T-helper 17 cell (primary cell): ENCODE measurements at places on chromosomes 1 and 21.

DNA sequence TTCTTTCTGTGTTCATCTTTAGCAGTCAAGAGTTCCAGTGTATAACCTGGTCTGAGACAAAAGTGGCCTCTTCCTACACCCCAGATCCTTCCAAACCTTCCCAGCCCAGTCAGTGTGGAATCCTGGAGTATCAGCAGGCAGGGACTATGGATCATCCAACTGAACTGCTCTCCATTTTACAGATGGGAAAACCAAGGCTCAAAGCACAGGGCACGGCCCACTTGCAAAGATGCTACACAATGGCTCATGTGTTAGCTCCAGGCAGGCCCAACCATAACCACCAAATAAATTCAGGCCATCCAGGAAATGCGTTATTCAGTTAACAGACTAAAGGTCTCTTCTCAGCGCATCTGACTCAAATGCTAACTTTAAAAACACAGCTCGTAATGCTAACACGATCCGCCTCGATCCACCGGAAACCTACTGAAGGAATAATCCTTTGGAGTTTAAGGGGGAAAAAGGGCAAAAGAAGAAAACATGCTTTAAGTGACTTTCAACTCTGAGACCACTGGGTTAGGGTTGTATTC lies 7.1 kb downstream of the GLIS1 start:
- no peak for DNase-seq

GRCh38 chr1:180156201-180156600 lies 1.5 kb downstream of the QSOX1 start:
- DNase-seq, result no peak

- no peak for DNase-seq
Observed at GRCh38 chr1:180930687-180931086, 18.0 kb downstream of the KIAA1614 start.

DNA sequence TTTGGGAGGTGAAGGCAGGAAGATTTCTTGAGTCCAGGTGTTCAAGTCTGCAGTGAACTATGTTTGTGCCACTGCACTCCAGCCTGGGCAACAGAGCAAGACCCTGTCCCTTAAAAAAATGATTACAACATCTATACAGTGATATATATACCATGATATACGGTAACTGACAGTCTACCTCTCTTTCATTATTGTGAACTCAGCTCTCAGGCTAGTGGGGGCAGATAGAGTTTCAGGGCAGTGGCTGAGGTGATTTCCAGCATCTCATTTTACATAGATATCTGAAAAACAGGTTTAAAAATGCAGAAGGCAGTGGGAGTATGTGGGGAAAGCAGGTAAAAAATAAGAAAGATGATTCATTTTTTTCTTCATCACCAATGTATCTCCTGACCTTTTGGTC lies 8.1 kb upstream of the NTNG1 start:
- no peak for DNase-seq

DNA sequence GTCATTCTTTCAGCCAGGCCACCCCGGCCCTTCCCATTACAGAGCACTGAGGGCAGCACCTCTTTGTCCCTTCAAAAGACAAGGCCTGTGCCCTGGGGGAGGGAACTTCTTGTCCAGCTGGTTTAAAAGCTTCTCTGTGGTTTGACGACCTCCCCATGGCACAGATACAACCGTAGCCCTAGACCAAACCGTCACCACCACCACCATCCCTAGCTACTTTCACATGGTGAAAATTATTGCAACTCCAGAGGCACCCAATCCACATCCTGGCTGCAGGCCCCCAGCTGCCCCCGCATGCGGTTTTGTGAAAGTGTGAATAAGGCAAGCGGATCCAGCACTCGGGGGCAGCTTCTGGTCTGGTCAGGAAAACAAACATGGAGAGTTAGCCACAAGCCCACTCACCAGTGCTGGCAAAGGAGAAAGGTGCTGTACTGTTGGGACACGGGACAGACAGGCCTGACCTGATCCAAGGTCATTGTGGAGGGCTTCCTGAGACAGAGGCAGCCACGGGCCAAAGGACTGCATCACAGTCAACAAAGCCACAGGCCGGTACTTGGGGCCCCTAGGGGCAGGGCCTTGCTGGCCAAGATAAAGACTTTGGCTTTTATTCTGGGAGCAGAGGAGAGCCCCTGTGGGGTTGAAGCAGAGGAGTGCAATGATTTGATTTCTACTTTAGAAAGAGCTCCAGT lies 31.2 kb downstream of the CDCA8 start:
- DNase-seq, result no peak

- DNase-seq, result no peak
Observed at GRCh38 chr1:8257621-8258020, 60.3 kb upstream of the SLC45A1 start.

GRCh38 chr1:182650678-182651338 lies 33.6 kb downstream of the RGS8 start:
- DNase-seq, result no peak

- no peak for DNase-seq
Observed at GRCh38 chr1:192904438-192904895, 95.6 kb downstream of the RGS2 start.

- no peak for DNase-seq
Observed at GRCh38 chr1:21574466-21575151, 65.4 kb downstream of the ALPL start.

- DNase-seq, result no peak
Observed at GRCh38 chr1:86448670-86449069, 20.1 kb upstream of the CLCA1 start.

- no peak for DNase-seq
Observed at GRCh38 chr1:94236630-94237290, 624 bp downstream of the ARHGAP29 start.

DNA sequence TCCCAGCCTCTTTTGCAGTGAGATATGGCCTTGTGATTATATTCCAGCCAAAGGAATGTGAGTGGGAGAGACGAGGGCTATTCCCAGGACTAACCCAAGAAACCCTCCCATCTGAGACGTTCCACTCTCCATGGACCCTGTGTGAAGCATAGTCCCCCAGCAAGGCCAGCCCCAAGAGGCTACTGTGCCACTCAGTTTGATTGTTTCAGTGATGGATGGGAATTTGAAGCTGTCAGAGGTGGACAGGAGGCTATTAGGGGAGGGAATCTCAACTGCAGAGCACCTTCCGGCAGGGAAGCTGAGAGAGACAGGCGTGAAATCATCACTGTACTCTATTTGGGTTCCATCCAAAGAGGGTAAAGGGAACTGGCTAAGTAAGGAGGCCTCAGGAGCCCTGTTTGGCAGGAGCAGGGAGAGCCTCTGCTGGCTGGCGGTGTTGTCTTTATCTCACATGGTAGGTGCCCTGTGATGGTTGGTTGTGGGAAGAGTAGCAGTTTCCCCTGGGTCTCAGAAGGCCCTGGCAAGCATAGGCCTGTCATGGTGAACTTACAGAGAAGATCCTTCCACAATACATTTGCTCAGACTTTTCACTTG lies 3.4 kb upstream of the TEX35 start:
- no peak for DNase-seq

DNA sequence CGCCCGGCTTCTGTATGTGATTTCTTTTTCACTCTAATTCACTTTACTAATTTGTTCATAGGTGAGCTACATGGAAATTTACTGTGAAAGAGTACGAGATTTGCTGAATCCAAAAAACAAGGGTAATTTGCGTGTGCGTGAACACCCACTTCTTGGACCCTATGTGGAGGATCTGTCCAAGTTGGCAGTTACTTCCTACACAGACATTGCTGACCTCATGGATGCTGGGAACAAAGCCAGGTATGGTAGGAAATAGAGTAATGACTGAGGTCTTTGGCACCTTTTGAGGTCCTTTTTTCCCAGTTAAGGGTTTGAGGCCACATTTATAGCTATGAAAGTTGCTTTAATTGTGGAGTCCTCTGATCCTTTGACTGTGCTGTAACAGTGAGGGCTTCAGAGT lies 56.9 kb downstream of the KIF1B start:
- DNase-seq, result no peak

GRCh38 chr1:87450615-87451209 lies 122.0 kb downstream of the LMO4 start:
- no peak for DNase-seq

- DNase-seq, result peak; percentile 17
Observed at GRCh38 chr1:153677718-153678518, 570 bp upstream of the NPR1 start.

- DNase-seq, result no peak
Observed at GRCh38 chr1:234000557-234001041, 96.1 kb downstream of the SLC35F3 start.

DNA sequence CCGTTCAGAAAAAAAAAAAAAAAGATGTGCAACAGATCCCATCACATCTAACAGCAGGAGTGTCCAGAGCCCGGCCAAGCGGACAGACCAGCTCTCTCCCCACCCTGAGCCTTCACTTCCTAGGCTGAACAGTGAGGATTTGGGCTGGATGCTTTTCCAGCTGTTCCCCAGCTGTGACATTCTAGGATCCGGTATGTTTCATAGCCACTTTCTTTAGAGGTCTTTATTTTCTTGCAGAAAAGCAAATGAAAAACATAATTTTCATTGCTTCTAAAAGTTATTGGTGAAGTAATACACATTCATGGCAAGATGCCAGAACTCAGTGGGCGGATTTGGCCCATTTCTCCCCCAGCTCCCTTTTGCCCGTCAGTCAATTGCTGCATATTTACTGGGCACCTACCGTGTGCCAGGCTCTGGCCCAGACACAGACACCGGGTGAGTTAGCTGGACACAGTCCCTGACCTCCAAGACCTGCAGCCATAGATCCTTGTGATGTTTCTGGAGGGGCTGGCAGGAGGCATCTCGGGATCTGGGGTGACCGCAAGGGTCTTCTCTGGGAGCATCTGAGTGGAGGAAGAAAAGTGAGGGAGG lies 213.7 kb upstream of the VAMP3 start:
- DNase-seq, result no peak

GRCh38 chr1:154198756-154199562 lies 7.1 kb upstream of the TPM3 start:
- no peak for DNase-seq

DNA sequence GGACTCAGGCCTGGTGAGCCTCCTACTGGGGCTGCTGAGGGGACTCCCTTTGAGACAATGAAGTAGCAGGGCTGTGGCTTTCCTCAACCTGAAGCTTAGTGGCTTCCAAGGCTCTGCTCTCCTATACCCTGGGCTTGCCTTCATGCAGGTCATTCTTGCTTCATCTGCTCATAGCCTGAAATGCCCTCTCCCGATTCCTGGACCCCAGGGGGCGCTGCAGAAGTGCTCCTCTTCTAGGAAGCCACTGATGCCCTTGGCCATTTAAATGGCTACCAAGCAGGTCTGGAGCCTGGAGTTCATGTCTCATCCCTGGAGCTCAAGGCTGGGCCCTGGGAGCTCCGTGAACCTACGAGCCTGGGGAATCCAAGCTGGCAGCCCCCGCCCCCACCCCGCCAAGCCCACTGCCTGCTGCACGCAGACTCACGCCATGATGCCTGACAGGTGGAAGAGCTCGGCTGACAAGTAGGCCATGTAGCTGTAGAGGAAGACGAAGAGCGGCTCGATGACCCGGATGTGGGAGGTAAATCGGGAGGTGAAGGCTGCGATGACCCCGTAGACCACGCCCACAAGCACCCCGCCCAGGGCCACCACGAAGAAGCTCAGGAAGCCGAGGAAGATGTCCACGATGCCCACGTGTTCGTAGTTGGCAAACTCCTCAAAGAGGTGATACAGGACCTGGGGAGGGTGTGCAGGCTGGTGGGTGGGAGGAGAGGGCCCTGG lies 45.7 kb downstream of the SLC9A1 start:
- DNase-seq, result no peak

GRCh38 chr1:117592155-117592554 lies 13.7 kb upstream of the TENT5C start:
- DNase-seq, result no peak

DNA sequence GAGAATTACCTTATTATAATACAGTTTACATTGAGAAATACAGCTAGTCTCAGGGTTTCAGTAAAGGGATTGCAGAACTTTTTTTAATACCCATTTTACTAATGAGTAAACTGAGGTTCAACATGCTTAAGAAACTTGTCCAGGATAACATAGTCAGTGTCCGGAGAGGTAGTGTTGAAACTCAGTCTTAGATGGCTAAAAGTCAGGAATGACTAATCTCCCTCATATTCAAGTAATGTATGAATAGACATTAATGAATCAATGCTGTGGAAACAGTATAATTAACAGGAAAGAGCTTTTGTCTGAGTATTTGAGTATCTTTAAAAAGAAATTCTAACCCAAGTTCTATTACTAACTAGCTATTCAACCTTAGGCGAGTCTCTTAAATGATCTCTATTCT lies 397.6 kb downstream of the PLA2G4A start:
- no peak for DNase-seq

DNA sequence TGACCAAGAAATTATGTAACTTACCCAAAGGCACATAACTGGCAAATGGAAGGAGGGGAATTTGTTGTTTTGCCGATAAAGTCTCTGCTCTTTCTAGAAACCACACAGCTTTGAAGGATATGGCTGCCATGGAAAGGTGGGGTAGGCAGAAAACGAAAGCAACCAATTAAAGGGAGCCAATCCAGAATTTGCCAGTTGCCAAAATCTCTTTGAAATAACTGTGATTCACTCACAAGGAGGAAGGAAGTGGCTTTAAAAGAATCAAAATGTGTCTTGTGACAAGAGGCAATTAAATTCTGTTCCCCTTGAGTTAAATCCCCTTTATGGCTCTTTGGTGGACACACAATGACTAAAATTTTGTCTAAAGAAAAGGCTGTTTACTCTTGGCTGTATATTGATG lies 61.2 kb upstream of the CCDC190 start:
- no peak for DNase-seq

- DNase-seq, result no peak
Observed at GRCh38 chr1:175209493-175209921, 16.9 kb upstream of the KIAA0040 start.

- DNase-seq, result no peak
Observed at GRCh38 chr21:35257413-35257812, 208.3 kb upstream of the RUNX1 start.

GRCh38 chr1:237562242-237562823 lies 328.4 kb downstream of the ZP4 start:
- no peak for DNase-seq

GRCh38 chr21:29305068-29305467 lies 6.3 kb downstream of the BACH1 start:
- no peak for DNase-seq

- no peak for DNase-seq
Observed at GRCh38 chr1:47561523-47562007, 123.7 kb downstream of the FOXD2 start.

DNA sequence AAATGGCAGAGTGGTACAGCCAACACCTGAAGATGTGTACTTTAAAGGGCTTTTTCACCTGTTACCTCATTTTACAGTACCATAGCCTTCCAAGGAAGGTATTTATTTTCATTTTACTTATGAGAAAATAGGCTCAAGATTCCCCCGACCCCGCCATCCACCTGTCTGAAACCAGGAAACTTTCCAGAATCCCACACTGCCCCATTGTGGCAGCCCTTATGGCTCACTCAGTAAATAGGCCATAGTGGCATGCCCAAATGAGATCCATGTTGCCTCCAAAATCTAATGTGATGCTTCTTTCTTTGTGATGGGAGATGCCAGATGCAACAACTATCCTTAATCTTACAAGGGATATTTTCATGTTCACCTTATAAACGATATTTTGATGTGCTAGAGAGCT lies 97.8 kb downstream of the EBNA1BP2 start:
- no peak for DNase-seq

GRCh38 chr1:88979054-88979748 lies 13.2 kb downstream of the KYAT3 start:
- DNase-seq, result no peak
